ENCODE measurements at places on chromosomes 2 and 18. TPM values are rescaled to one million over a fixed set of nuclear protein-coding genes. Genes with fewer than 3 reads are reported as not detected.

- DNase-seq, result no peak
These were observed 161.6 kb upstream of the TRIB2 start for GRCh38 chr2:12555012-12555645.

ARHGEF33 gene
- total RNA-seq, result 0.71 TPM

GRCh38 chr18:63578357-63578958, 8.7 kb upstream of the SERPINB13 start:
- DNase-seq, result no peak

FSHR gene
- total RNA-seq, result not detected

- DNase-seq, result no peak
These were observed 258.3 kb downstream of the SS18 start for GRCh38 chr18:25832001-25832604.

DNA sequence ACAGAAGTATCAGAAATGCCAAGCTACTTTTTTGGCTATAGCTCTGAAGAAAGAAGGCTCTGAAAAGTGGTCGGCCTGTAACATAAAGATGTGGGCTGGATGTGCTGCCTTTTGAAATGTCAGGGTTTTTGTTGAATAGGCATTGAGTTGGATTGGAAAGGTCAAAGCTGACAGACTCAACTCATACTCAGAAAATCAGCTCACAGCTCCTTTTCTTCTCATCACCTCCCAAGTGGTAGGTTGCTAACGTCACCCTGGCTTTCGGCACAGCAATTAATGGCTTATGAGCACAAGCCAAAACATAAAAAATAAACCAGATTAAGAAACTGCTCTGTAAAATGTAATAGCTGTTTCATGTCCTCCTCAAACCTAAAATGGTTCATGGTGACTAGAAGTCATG, 68.3 kb downstream of the KCNF1 start:
- no peak for DNase-seq

- peak; percentile 89 for DNase-seq
These were observed 73.4 kb downstream of the INPP4A start for GRCh38 chr2:98518101-98518500.

SCN9A gene
- total RNA-seq, result 4.0 TPM

GRCh38 chr2:169415233-169415748, 53.0 kb upstream of the LRP2 start:
- DNase-seq, result no peak

DNA sequence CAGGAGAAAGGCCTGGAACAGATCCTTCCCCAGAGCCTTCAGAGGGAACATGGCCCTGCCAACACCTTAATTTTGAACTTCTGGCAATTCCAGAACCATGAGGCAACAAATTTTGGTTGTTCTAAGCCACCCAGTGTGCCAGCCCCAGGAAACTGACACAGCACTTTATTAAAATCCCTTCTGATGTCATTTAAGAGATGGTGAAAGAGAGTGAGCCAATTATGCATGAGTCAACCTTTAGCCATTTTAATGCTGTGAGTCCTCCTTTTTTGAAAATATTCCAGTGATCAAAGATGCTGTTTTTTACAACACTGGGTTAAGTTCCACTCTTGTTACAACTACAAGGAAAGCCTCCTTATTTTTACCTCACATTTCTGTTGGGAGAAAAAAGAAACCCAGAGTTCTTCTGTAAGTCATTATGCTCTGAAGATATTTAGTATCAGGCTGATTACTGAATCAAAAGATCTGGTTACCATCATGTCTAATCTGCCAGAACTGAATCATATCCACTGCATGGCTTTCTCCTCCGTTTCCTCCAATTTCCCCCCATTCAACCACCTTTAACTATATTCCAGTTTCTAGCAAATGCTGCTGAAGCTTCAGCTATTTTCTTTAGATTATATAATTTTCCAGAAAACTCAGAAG, 235.4 kb downstream of the TXNL1 start:
- DNase-seq, result no peak

UGT1A5 gene
- not detected for total RNA-seq

DNA sequence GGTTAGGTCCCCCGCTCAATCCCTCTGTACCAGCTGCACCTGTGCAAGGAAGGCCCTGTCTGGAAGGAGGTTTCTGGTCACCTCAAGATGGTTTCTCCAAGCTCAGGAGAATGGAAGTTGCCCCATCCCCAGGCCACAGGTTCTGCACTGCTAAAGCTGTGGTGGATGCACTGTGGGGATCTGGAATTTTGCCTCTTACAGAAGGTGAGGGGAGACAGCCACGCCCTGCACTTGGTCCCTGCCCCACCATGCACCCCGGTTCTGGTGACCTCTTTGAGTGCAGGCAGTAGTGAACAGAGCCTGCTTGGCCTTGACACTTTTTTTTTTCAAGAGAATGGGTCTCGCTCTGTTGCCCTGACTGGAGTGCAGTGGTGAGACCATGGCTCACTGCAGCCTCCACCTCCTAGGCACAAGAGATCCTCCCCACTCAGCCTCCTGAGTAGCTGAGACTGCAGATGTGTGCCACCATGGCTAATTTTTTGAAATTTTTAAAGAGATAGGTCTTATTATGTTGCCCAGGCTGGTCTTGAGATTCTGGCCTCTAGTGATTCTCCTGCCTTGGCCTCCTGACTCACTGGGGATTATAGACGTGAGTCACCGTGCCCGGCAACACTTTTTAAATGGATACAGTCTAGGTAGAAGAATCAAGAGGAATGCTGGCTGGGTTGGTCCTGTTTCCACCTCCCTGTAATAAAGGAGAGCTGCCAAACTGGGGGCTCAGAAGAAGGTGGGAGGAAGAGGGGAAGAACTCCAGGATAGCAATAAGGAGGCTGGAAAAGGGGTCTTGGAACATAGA, 5.8 kb upstream of the NT5DC4 start:
- no peak for DNase-seq

GRCh38 chr2:165874445-165875039, 79.0 kb downstream of the TTC21B start:
- no peak for DNase-seq

- no peak for DNase-seq
These were observed 71.8 kb downstream of the PRELID3A start for GRCh38 chr18:12479536-12479935.

- no peak for DNase-seq
These were observed 725 bp downstream of the FIGN start for GRCh38 chr2:163734881-163735684.

DNA sequence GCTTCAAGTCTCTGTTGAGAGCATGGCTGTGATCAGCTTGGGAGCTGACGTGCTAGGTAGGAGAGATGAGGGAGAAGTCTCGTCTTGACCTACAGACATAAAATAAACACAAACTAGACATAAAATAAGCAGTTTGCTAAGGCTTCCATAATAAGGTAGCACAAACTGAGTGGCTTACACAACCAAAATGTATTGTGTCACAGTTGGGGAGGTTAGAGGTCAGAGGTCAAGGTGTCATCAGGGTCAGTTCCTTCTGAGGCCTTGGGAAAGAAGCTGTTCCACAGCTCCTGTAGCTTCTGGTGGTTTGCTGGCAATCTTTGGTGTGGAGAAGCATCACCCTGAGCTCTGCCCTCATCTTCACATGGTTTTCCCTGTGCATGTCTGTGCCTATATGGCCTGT, 20.2 kb downstream of the DAW1 start:
- no peak for DNase-seq

DNA sequence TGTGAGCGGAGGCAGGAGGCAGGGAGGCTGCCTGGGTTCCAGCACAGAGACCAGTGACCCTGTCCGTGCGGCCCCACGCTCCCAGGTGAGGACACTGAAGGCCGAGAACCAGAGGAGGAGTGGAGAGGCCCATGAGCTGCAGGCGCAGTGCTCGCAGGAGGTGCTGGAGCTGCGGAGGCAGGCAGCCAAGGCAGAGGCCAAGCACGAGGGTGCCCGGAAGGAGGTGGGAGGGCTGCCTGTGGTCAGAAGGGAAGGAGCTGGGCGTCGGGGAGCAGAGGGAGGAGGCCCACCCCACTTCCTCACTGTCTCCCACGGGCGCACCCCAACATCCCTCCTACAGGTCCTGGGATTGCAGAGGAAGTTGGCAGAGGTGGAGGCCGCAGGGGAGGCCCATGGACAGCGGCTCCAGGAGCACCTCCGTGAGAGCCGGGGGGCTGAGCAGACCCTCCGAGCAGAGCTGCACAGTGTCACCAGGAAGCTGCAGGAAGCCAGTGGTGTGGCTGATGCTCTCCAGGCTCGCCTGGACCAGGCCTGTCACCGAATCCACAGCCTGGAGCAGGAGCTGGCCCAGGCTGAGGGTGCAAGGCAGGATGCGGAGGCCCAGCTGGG, 33.0 kb upstream of the SNED1 start:
- DNase-seq, result no peak

MYL12B gene
- total RNA-seq, result 211 TPM

- DNase-seq, result peak; percentile 31
These were observed 17.6 kb upstream of the ZAP70 start for GRCh38 chr2:97695744-97696143.

DNA sequence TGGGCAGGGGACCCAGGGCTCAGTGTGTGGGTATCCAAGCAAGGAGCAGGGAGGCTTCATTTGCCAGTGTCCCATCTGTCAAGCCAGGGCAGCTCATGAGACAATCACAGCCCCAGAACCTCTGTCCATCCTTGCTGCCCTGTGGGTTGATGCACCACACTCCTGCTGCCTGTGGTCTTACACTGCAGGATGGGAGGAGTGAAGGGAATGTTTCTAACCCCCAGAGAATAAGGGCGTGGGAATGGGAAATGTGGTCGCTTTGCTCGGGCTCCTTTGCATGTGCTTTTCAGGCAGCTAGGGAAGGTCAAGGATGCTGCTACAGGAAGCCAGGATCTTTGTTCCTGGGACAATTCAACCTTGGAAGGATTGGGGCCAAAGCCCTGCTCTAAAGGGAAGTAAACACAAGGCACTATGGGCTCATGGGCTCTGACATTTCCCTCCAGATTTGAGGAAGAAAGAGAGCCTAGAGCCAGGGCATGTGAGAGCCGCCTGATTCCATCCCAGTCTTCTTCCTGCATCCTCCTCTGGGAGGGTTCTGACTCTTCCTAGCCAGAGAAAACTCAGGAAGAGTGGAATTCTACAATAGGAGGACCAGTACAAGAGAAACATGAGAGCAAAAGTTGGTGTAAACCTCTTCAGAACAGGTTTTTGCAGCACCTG, 18.8 kb upstream of the MAP3K20 start:
- DNase-seq, result no peak

DNA sequence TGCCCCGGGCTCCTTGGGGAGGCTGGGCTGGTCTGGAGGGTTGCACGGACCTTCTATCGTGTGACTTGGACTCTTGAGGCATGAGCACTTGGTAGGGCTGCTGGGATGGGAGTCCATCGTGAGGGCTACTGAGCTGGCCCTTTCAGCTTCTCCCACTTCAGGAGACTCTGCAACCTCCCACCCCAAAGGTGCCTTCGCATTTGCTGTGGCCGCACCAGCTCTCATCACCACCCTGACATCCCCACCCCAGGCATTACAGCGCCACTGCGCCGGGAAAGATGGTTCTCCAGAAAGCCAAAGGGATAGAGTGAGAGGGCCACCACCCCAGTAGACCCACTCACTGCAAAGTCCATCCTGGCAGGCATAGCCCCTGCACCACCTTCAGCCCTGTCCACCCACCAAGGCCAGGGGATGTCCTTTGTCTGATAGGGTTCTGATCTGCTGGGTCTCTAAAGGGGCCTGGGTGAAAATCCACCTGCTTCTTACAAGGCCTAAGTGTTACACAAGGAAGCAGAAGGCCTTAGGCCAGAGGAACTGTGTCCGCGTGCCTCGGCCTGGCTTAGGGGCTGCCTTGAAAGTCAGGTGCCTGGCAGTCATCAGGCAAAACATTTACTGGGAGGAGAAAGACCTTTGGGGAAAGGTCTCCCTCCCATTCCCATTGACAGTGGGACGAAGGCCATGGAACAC, 5.1 kb downstream of the EHD3 start:
- no peak for DNase-seq

- no peak for DNase-seq
These were observed 171.9 kb upstream of the SALL3 start for GRCh38 chr18:78807668-78808067.

- DNase-seq, result no peak
These were observed 36.4 kb downstream of the COL5A2 start for GRCh38 chr2:189142893-189143759.

GRCh38 chr18:22324191-22325131, 93.3 kb downstream of the CTAGE1 start:
- DNase-seq, result no peak

DNA sequence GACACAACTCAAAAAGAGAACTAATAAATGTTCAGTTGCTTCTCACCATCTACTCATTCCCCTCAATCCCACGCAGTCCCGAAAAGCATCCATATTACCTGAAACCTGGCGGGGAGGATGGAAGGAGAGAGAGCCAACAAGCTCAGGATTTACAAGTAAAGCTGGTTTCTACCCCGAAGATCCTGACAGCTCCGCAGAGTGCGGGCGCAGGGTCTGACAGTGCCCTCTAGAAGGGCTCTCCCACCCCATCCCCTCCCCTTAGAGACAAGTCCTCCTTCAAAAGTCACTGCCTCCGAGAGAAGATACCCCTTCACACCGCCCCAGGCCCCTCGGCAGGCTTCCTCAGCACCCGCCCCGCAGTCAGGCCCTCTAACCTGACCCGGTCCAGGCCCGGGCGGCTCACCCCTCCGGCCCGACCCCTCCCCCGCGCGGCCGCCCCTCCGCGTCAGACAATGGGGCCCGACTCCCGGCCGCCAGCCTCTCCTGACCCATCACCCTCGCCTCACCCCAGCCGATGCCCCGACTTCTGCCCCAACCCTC, 550 bp downstream of the RAB1A start:
- no peak for DNase-seq

KCNF1 gene
- total RNA-seq, result 20.2 TPM

All from esophagus muscularis mucosa (tissue), 4 donors.